ENCODE measurements at places on chromosomes 11 and 22. TPM values are rescaled to one million over a fixed set of nuclear protein-coding genes. Genes with fewer than 3 reads are reported as not detected.

DNA sequence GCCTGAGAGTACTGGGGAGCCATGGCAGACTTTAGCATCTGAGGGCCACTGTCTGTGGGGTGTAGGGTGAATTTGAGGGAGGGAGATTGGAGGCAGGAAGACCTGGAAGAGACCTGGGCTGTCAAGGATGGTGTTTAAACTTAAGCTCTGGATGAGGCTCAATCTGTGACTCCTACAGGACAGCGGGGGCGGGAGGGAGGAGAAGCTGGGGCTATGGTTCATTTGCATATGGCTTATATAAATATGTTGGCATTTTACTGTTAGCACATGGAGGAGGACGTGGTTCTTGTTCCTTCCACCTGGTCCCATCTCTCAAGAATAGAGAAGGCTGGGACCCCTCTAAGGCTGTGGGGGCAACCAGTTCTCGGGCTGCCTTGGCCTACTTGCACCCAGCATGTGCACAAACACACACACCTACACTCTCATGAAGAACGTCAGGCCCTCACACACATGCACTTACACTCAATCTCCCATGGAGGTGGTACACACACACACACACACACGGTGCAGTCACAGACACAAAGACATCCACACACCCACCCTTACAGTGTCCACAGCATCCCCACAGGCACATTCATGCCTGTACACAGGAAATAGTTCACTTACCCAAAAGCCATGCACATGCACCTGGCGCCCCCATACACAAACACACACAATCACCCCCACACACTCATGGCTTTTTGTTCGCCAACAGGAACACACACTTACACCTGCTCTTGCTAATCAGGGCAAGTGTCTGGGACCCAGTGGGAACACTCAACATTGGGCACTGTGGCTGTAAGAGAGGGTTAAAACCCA, 81.3 kb downstream of the PDE2A start:
- H3K4me1 ChIP-seq: no peaks in the 10 kb centered on the region
- no peaks in the 10 kb centered on the region for H3K36me3 ChIP-seq

- no peak for DNase-seq
- H3K4me1 ChIP-seq: peaks cover 30% of the 10 kb centered on the region
- H3K36me3 ChIP-seq: no peaks in the 10 kb centered on the region
- no peaks in the 10 kb centered on the region for H3K27me3 ChIP-seq
- no peak overlapping the region for H3K4me3 ChIP-seq
These were observed 74.9 kb downstream of the RPL27A start for GRCh38 chr11:8757533-8757932.

- DNase-seq: no peak
- H3K4me3 ChIP-seq: peak overlapping the region; percentile 6
- H3K27me3 ChIP-seq: no peaks in the 10 kb centered on the region
- peak overlapping the region; percentile 90 for H3K27ac ChIP-seq
- H3K36me3 ChIP-seq: peaks cover 8% of the 10 kb centered on the region
These were observed 44.5 kb downstream of the MED15 start for GRCh38 chr22:20551805-20552442.

GRCh38 chr11:110349138-110349996, 53.0 kb upstream of the RDX start:
- no peaks in the 10 kb centered on the region for H3K27me3 ChIP-seq
- H3K4me1 ChIP-seq: peaks cover 4% of the 10 kb centered on the region
- H3K27ac ChIP-seq: no peak overlapping the region
- no peak for DNase-seq
- H3K36me3 ChIP-seq: no peaks in the 10 kb centered on the region

- H3K36me3 ChIP-seq: no peaks in the 10 kb centered on the region
- no peaks in the 10 kb centered on the region for H3K4me1 ChIP-seq
- no peak overlapping the region for H3K27ac ChIP-seq
- no peaks in the 10 kb centered on the region for H3K27me3 ChIP-seq
- no peak for DNase-seq
These were observed 462.9 kb downstream of the TBC1D22A start for GRCh38 chr22:47225080-47225930.

GRCh38 chr22:27433585-27434190, 367.9 kb downstream of the MN1 start:
- H3K27ac ChIP-seq: no peak overlapping the region
- peak; percentile 51 for DNase-seq
- H3K36me3 ChIP-seq: no peaks in the 10 kb centered on the region
- no peaks in the 10 kb centered on the region for H3K27me3 ChIP-seq
- no peaks in the 10 kb centered on the region for H3K4me1 ChIP-seq

DNA sequence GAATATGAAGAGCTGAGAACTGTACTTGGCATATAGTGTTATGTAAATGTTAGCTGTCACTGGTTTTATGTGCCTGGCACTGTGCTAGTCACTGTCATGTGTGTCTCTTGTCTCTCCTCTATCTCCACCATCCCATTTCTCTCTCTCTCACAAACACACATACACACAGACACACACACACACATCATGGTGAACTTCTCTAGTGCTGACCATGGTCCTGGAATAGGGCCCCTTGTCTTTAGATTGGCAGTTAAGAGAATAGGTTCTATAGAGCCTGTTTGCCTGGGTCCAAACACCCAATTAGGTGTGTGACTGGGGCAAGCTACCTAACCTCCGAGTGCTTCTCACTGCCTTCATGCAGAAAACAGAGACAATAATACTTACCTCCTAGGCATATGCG, 109.7 kb upstream of the NARS2 start:
- no peaks in the 10 kb centered on the region for H3K27me3 ChIP-seq
- no peaks in the 10 kb centered on the region for H3K36me3 ChIP-seq
- H3K27ac ChIP-seq: no peak overlapping the region
- no peaks in the 10 kb centered on the region for H3K4me1 ChIP-seq
- DNase-seq: no peak

DNA sequence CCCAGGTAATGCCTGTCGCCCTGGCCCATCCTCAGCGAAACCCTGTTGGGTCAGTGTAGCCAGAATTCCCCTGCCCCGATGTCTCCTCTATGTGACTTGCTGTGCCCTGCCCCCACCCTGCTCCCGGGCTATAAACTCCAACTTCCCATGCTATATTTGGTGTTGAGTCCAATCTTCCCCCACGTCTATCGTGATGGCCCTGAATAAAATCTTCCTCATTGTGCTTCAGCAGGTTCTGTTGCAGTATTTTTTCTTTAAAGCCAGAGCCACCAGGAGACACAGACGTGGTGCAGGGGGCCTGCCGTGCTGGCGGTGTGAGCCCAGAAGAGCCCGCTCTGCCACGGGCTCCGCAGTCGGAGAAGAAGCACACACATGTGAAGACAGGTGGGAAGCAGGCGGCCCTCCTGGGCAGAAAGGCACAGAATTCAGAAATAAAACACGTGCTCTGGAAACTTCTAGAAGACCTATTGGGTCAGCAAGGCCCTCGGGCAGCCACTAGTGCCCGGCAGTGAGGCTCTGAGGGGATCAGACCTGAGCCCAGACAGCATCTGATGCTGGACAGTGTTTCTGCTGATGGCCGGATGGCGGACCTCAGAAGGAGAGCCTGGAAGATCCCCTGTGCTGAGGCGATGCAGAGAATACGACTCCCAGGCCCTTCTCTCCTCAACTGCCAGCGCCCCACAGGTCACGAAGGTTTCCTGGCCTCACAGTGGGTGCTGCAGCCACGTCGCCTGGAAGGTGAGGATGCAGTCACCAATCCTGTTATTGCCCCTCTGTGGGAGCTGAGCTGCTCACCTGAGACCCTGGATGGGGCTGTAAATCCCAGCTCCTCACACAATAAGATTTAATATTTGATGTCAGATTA, 501.9 kb downstream of the BRD1 start:
- H3K4me1 ChIP-seq: no peaks in the 10 kb centered on the region
- no peaks in the 10 kb centered on the region for H3K27me3 ChIP-seq
- no peak for DNase-seq
- H3K36me3 ChIP-seq: no peaks in the 10 kb centered on the region
- H3K4me3 ChIP-seq: no peak overlapping the region

- H3K4me3 ChIP-seq: no peak overlapping the region
- H3K27ac ChIP-seq: no peak overlapping the region
- no peak for DNase-seq
- no peaks in the 10 kb centered on the region for H3K27me3 ChIP-seq
- H3K4me1 ChIP-seq: no peaks in the 10 kb centered on the region
These were observed 63.5 kb downstream of the LUZP2 start for GRCh38 chr11:24560324-24560723.

DNA sequence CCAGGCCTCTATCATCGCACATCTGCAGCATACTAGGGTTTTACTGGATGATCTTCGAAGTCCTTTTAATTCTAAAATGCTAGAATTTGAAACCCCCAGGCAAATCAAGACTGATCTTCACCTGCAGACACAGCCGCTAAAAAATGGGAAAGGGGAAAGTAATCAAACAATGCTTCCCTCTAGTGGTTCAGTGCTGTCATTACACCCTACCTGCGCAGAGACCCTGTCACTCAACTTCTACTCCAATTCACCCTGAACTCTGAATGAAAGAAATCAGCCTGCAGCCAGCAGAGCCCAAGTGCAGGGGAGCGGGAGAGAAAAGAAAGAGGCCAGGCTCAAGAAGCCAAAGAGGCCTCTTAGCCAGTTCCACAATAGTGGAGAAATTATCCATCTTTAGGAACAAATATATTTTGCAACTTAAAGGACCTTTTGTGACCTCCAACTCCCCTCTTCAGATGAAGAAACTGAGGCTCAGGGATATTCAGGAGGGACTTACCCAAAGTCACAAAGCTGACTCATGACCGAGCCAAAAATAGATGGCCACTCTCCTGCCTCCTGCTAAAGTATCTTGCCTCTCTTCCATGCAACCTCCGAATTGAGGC, 33.0 kb downstream of the SERGEF start:
- no peak overlapping the region for H3K4me3 ChIP-seq
- H3K4me1 ChIP-seq: no peaks in the 10 kb centered on the region
- no peaks in the 10 kb centered on the region for H3K36me3 ChIP-seq
- DNase-seq: peak; percentile 43

DNA sequence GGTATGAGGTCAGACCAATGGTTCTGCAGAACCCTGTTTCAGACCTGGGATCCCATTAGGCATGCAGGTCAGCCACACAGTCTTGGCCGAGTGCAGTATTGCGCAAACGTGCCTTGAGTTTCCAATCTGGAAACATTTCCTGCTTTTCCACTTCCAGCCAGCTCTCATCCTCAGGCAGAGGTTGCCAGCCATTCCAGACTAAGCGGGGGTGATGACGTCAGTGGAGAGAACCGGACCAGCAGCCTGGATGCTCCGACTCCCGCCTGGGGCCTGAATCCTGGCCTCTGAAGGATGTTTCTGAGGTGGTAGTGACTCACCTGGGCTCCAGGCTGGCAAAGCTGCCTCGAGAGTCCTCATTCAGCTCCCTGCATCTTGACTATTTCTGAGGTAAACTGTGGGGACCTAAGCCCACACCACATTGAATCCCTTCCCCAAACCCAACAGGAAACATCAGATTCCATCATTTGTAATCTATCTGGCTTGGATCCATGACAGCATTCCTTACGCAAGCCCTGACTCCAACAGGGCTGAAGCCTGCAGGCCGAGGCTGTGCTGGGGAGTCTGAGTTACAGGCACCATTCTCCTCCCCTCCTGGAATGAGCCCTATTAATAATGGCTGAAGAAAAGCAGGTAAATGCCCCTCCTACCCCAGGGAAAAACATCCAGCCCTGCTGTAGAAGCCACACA, 83.0 kb downstream of the ABTB2 start:
- H3K27ac ChIP-seq: peak overlapping the region; percentile 75
- H3K27me3 ChIP-seq: no peaks in the 10 kb centered on the region
- DNase-seq: peak; percentile 77
- no peaks in the 10 kb centered on the region for H3K36me3 ChIP-seq

GRCh38 chr22:24435861-24436371, 8.5 kb downstream of the ADORA2A start:
- no peak overlapping the region for H3K4me3 ChIP-seq
- H3K4me1 ChIP-seq: peaks cover 45% of the 10 kb centered on the region
- H3K27me3 ChIP-seq: no peaks in the 10 kb centered on the region
- peak overlapping the region; percentile 61 for H3K27ac ChIP-seq
- no peaks in the 10 kb centered on the region for H3K36me3 ChIP-seq

GRCh38 chr22:22590136-22590891, 31.2 kb upstream of the PRAME start:
- no peaks in the 10 kb centered on the region for H3K4me1 ChIP-seq
- H3K36me3 ChIP-seq: no peaks in the 10 kb centered on the region
- H3K27ac ChIP-seq: no peak overlapping the region
- H3K27me3 ChIP-seq: no peaks in the 10 kb centered on the region
- no peak overlapping the region for H3K4me3 ChIP-seq
- DNase-seq: no peak

- H3K27ac ChIP-seq: no peak overlapping the region
- no peaks in the 10 kb centered on the region for H3K36me3 ChIP-seq
- H3K27me3 ChIP-seq: no peaks in the 10 kb centered on the region
- DNase-seq: no peak
- no peaks in the 10 kb centered on the region for H3K4me1 ChIP-seq
These were observed 448.0 kb upstream of the FAT3 start for GRCh38 chr11:91776655-91777054.

- H3K4me3 ChIP-seq: no peak overlapping the region
- no peaks in the 10 kb centered on the region for H3K36me3 ChIP-seq
- no peaks in the 10 kb centered on the region for H3K4me1 ChIP-seq
These were observed 91.6 kb downstream of the FAR1 start for GRCh38 chr11:13760115-13760514.

- H3K4me1 ChIP-seq: peaks cover 12% of the 10 kb centered on the region
- H3K27ac ChIP-seq: no peak overlapping the region
- peak; percentile 42 for DNase-seq
- no peak overlapping the region for H3K4me3 ChIP-seq
These were observed 53.3 kb upstream of the ARFGAP3 start for GRCh38 chr22:42910221-42910942.

GRCh38 chr11:31325160-31325559, 44.4 kb downstream of the DCDC1 start:
- H3K4me3 ChIP-seq: no peak overlapping the region
- H3K36me3 ChIP-seq: no peaks in the 10 kb centered on the region
- H3K4me1 ChIP-seq: no peaks in the 10 kb centered on the region
- no peaks in the 10 kb centered on the region for H3K27me3 ChIP-seq

DNA sequence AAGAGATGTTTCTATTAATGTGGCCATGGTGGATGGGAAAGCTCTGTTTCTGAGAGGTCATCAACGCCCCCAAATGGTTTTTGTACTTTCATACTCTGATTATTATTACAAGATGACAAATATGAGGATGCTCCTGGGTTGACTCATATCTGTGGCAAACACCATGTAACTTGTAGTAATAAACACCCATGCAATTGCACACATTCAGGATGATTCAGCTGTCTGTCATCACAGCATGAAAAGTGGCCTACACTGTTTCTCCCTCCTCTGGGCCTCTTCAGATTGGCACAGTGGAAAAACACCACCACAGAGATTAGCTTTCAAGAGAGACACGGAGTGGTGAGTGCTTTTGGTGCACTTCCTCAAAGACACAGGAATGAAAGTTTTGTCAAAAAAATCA, 85.4 kb downstream of the MTNR1B start:
- no peak overlapping the region for H3K4me3 ChIP-seq
- H3K27ac ChIP-seq: no peak overlapping the region
- no peaks in the 10 kb centered on the region for H3K36me3 ChIP-seq
- no peaks in the 10 kb centered on the region for H3K27me3 ChIP-seq
- no peaks in the 10 kb centered on the region for H3K4me1 ChIP-seq

GRCh38 chr11:76732643-76733042, 50.5 kb upstream of the TSKU start:
- DNase-seq: no peak
- no peaks in the 10 kb centered on the region for H3K4me1 ChIP-seq
- H3K27ac ChIP-seq: no peak overlapping the region
- H3K27me3 ChIP-seq: no peaks in the 10 kb centered on the region

NEFH gene
- total RNA-seq: 0.60 TPM

KRTAP5-10 gene
- total RNA-seq: not detected

MMP27 gene
- total RNA-seq: not detected

PDE2A gene
- total RNA-seq: 42.0 TPM

MGAT3 gene
- 5.4 TPM for total RNA-seq

CARD10 gene
- total RNA-seq: 42.3 TPM

TST gene
- 48.7 TPM for total RNA-seq

MS4A13 gene
- total RNA-seq: not detected

PIK3C2A gene
- 107 TPM for total RNA-seq
